KBM-7 (cell line): ENCODE measurements at places on chromosomes 7 and 10.

DNA sequence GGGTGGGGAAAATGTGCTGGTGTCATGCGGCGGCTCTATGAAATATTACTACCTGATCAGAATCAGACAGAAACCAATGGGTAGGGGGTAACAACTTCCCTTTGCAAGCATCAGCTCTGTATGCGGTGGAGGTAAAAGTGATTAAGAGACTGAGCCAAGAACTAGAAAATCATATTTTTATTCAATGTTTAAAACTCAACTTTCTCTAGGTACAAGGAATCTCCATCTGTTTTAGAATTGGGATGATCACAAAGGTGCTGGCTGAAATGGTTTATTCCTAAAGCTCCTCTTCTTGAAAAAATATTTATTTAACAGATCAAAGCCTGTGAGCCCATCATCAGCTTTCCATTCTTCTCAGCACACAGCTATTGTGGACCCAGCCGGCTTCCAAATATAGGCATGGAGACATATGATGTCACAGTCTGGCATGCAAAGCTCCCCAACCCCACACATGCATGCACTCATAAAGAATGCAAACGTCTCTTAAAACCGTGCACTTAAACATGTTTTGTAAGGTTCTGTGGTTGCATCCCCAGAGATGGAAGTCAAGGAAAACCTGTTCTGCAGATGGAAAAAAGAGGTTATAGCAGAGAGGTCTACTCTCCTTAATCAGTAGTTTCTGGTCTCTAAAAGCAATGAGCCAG lies 126.0 kb downstream of the SKIDA1 start:
- no peak for DNase-seq

GRCh38 chr7:111414374-111414773 lies 147.9 kb downstream of the IMMP2L start:
- no peak for DNase-seq

DNA sequence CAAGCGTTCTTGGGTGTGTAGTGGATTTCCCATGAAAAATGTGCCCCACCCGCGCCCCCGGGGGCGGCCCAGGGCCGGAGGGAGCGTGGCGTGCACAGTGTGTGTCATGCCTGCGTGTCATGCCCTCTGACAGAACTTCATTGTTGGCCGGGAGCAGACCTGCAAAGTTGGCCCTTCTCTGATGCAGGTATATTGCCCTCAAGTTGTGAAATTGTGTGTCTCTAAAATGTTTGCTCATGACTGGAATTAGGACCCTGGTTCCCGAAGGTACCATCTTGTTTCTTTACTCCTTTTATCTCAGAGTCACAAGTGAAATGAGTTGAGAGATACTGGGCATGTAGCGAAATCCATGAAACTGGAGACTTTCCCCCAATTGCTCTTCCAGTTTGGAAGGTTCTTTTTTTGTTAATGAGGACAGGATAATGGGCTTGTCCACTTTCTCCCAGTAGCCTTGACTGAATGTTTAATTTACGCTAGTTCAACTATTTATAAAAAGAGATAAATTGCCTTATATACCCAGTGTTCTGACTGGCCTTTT lies 26.2 kb downstream of the ADK start:
- DNase-seq = peak; percentile 55

GRCh38 chr10:92240289-92241157 lies 50.4 kb downstream of the CPEB3 start:
- peak; percentile 90 for DNase-seq

GRCh38 chr10:94122211-94122610 lies 128.5 kb downstream of the PLCE1 start:
- DNase-seq = no peak

DNA sequence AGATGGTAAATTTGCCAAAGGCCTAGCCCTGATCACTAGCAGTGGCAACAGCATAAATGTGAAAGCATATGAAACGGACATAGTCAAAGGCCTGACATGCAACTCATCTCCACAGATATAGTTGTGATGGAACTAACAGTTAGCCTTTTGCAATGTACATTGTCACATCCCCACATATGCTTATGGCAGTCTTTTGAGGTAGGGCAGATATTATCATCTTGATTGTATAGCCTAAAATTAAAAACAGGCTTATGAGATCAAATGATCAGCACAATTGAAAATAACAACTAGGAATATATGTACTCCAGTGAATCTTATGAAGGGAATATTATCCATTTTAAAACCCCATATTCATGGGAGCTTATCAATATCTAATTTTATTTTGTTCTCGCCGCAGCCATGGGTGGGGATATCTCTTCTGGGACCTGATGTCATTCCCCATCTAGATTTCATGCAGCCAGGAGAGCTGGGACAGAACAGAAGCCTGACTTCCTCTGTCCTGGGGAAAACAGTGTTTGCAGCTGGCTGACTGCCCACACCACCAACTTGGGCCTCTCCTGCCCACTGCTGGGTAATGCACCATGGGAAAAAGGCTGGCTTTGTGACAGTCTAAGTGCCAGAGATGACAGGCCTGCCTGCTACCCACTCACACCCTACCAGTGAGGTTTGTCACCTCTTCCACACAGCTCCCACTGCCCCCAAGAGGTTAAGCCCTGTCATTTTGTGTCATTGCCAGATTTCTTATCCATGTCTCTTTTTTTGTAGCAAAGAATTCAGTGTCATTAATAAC lies 180.2 kb upstream of the FZD1 start:
- DNase-seq = no peak

DNA sequence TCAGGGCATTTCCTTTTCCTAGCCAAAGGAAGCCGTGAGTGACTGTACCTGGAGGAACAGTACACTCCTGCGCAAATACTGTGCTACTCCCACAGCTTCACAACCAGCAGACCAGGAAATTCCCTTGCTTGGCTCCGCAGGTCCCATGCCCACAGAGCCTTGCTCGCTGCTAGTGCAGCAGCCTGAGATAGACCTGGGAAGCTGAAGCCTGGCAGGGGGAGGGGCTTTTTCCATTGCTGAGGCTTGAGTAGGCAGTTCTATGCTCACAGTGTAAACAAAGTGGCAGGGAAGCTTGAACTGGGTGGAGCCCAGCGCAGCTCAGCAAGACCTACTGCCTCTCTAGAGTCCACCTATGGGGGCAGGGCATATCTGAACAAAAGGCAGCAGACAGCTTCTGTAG lies 291.2 kb downstream of the HGF start:
- DNase-seq = no peak

- DNase-seq = no peak
These were observed 4.5 kb upstream of the IQUB start for GRCh38 chr7:123538897-123539296.
